Activated CD4-positive, alpha-beta memory T cell treated with anti-CD3 and anti-CD28 coated beads, Interleukin-2, amount 10 ng/mL, durations not matched to agents 7 days and 5 days (primary cell): ENCODE measurements at places on chromosomes 16 and 17. TPM values are rescaled to one million over a fixed set of nuclear protein-coding genes. Genes with fewer than 3 reads are reported as not detected.

Gene ADAM11
- 0.43 TPM for total RNA-seq

GRCh38 chr17:47205419-47205963 lies 3.7 kb upstream of the MYL4 start:
- H3K27ac ChIP-seq = peak overlapping the region; percentile 96
- no peaks in the 10 kb centered on the region for H3K36me3 ChIP-seq
- no peaks in the 10 kb centered on the region for H3K27me3 ChIP-seq
- peak; percentile 81 for DNase-seq
- H3K4me1 ChIP-seq = peaks cover 49% of the 10 kb centered on the region
- peak overlapping the region; percentile 70 for H3K4me3 ChIP-seq

GRCh38 chr17:4858882-4859260 lies 25.7 kb downstream of the MINK1 start:
- H3K27ac ChIP-seq = no peak overlapping the region
- H3K4me3 ChIP-seq = no peak overlapping the region
- no peak for DNase-seq
- no peaks in the 10 kb centered on the region for H3K27me3 ChIP-seq
- peaks cover 17% of the 10 kb centered on the region for H3K36me3 ChIP-seq
- H3K4me1 ChIP-seq = peaks cover 8% of the 10 kb centered on the region

DNA sequence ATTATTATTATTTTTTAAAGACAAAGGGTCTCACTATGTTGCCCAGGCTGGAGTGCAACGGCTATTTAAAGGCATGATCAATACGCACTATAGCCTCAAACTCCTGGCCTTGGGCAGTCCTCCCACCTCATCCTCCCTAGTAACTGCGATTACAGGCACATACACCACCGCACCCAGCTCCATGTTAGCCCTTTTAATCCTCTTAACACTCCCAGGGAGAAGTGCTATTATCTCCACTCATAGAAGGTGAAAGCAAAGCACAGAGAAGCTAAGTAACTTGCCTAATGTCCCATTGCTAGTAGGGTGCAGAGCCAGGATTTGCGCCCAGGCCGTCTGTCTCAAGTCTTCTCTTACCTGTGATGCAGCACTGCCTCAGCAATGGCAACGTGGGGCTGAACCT lies 5.0 kb downstream of the HAS3 start:
- no peak for DNase-seq
- H3K27ac ChIP-seq = no peak overlapping the region
- H3K36me3 ChIP-seq = peaks cover 3% of the 10 kb centered on the region

- H3K4me3 ChIP-seq = no peak overlapping the region
- no peak for DNase-seq
- H3K27me3 ChIP-seq = no peaks in the 10 kb centered on the region
- H3K4me1 ChIP-seq = no peaks in the 10 kb centered on the region
These were observed 36.7 kb downstream of the CCDC57 start for GRCh38 chr17:82175951-82176350.
